Stimulated activated CD4-positive, alpha-beta T cell treated with anti-CD3 and anti-CD28 coated beads, Interleukin-12 subunit alpha, Interleukin-12 subunit beta, amount 100 ng/mL, for 24 hours (primary cell): ENCODE measurements at places on chromosomes 7 and 10.

DNA sequence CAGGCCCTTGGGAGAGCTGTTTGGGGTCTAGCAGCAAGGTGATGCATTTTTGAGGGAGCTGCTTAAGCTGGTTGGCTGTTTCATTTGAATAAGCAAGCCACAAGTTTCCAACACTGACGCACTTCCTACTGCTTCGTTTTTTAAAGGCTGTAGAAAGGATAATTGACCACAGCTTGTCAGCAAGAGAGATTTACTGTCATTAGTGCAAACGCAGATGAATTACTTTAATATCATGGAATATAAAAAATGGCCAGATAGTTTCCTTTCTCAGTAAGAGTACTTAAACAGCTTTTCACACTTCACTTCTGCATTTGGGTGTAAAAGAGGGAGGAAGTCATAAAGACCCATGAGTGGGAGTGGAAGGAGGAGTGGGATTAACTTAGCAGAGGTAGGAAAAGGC is 61.5 kb downstream of the FZD1 start:
- DNase-seq = no peak

DNA sequence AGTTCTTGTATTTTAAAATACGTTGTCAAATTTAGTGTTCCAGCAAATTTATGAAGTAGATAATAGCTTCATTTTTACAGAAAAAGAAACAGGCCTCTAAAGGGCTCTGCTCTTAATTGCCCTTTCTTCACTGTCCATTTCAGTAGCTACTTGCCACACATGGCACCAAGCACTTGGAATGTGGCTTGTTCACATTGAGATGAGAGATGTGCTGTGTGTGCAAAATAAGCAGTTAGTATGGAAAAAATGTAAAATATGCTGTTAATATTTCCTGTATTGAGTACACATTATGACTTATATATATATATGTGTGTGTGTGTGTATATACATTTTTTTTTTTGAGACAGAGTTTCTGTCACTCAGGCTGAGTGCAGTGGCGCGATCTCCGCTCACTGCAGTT is 19.5 kb downstream of the RBM33 start:
- DNase-seq = no peak

- no peak for DNase-seq
These were observed 35.7 kb upstream of the EEPD1 start for GRCh38 chr7:36117203-36117840.

GRCh38 chr7:53500076-53500475 is 464.6 kb downstream of the POM121L12 start:
- no peak for DNase-seq

- no peak for DNase-seq
These were observed 7.8 kb downstream of the CPA5 start for GRCh38 chr7:130352194-130353074.

DNA sequence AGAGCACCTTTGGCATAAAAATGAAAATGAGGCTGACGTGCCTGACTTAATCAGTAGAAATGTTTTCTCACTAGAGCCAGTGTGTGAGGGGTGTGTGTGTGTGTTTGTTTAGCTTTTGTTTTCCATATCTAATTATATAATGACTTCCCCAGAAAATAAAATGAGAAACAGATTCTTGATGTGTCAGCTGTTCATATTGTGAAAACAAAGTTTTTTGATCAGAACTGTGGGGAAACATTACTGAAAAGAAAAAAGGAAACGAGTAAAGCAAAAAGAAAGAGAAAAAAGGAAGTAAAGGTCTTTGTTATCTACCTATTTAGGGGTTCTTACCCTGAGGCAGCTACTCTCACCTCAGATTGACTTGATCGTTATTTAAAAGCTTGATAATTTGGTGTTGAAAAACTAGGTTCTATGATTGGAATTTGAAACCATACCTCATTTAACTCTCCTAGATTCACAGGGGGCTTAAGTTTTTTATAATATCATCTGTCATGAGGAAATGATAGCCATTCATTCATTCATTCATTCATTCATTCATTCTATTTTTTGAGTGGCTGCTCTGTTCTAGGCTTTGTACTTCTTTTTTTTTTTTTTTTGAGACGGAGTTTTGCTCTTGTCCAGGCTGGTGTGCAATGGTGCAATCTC is 58.0 kb downstream of the CREM start:
- no peak for DNase-seq

DNA sequence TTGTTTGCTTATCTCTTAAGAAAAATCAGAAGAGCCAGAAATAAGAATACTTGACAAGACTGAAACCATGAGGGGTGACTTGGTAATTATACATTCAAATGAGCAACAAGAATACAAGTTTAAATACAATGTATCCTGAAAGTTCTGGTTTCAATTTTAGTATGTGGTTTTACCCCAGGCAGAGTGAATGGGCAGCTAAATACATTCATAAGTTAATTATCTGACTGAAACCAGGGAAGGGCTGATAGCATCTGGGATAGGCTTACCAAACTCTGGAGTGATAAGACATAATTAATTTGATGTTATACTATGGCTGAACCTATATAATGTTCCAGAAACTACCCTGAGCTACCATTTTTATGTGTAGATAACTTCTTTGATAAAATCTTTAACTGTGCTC is 252.2 kb upstream of the PLXNA4 start:
- no peak for DNase-seq

DNA sequence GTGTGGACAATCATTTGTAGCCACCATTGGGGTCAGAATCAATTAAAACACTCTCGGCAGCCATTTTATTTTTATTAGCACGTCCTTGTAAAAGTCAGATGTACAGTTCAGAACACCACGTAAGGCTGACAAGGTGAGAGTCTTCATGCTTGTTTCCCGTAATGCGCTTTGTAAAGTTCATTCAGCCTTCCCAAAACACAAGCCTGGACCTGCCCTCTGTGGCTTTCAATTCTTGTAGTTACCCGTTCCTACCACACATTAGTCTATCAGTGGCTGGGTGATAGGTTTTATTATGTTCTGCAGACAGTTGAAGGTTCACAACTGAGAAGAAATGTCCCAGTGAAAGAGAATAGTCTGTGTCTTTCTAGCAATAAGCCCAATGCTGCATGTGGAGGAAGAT is 35.4 kb downstream of the GAD2 start:
- no peak for DNase-seq

- DNase-seq = no peak
These were observed 144.0 kb downstream of the CALN1 start for GRCh38 chr7:72268090-72268489.

DNA sequence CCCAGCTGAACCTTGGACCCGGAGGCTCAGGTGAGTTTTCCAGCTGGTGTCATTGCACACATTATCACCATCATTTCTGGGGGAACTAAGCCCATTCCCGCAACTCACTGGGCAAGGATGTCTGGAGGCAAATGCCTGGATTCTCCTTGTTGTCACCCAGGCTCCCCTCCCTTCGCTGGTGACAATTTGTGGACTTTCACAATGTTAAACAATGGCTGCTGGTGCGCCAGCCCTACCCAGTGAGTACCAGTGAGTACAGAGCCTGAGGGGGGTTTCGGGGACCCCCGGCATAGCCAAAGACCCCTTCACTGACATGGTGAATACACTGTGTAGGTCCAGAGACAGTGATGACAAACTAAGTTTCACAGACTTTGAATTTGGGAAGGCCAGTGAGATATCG is 189.2 kb downstream of the ADARB2 start:
- no peak for DNase-seq

DNA sequence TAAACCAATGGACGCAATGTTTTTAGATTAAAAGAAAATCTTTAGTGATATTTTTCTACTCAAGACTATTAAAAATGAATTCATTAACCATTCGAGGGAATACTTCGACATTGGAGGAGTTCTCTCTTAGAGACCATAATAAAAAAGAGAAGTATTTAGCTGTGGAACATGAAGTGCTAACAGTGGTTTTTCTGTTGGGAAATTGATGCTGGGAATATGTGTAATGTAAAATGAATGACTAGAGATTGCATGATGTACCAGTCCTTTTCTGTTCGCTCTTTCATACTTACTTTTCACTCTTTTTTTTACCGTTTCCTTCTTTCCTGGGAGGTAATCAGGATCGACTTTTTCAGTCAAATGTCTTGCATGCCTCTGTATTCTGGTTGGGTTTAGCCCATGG is 41.3 kb downstream of the ST7 start:
- DNase-seq = no peak

- DNase-seq = no peak
These were observed 33.2 kb upstream of the PLEKHA1 start for GRCh38 chr10:122341141-122341810.

DNA sequence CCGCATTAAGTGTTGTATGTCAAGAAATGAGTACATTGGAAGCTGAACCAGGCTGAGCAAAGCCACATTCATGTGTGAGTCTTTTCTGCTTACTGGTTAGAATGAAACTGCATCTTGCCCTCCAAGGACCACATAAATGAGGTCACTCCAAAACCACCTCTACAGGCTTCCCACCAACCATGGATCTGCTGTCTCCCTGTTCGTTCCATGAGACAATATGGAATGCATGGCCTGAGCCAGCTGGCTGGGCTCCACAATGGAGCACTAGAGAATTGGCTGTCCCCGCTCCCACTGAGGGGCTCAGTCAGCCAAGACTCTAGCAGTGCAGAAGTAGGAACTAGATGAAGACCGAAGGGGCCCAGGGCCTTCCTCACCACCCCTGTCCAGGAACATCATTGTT is 120.8 kb downstream of the TNS3 start:
- no peak for DNase-seq

- no peak for DNase-seq
These were observed 231.2 kb downstream of the FANK1 start for GRCh38 chr10:126127481-126128029.

DNA sequence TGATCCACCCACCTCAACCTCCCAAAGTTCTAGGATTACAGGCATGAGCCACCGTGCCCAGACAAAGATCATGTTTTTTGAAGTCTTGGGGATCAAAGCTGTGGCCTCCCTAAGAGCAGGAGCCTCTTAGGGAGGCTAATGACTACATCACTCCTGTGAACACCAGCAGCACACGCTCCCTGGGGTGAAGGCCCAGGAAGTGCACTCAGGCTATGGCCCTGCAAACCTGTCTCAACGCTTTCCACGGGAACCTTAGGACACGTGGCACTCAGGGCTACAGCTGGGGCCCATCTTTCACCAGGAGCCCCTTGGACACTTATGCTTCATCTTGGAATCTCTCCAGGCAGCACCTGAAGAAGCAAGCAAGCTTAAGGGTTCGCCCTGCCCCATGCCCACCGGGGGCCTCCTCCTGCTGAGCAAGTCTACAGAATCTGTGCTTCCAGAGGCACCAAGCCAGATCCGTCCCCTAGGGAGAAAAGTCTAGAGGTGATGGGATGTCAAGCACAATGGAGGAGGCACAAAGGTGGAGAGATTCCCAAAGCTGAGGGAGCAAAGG is 18.4 kb downstream of the VSTM4 start:
- no peak for DNase-seq

GRCh38 chr7:32670110-32671025 is 175.1 kb downstream of the AVL9 start:
- DNase-seq = no peak

DNA sequence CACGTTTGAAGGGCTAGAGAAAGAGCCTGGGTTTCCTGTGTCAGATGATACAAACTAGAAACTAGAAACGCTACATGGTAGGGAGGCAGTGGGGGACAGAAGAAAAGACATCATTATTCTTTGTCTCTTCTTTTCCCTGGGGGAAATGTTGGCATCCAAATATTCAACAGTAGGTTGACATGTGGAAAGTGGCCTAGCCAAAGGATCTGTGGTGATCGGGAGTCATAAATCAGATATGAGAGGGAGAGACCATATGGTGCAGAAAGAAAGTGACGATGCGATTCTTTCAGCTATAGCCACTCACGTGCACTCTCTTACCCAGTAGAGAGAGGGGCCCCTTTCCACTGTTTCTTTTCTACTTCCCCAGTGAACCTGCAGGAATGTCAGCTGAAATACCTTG is 964.7 kb downstream of the LRMDA start:
- DNase-seq = no peak

- no peak for DNase-seq
These were observed 78.6 kb downstream of the LCOR start for GRCh38 chr10:96910488-96911395.

DNA sequence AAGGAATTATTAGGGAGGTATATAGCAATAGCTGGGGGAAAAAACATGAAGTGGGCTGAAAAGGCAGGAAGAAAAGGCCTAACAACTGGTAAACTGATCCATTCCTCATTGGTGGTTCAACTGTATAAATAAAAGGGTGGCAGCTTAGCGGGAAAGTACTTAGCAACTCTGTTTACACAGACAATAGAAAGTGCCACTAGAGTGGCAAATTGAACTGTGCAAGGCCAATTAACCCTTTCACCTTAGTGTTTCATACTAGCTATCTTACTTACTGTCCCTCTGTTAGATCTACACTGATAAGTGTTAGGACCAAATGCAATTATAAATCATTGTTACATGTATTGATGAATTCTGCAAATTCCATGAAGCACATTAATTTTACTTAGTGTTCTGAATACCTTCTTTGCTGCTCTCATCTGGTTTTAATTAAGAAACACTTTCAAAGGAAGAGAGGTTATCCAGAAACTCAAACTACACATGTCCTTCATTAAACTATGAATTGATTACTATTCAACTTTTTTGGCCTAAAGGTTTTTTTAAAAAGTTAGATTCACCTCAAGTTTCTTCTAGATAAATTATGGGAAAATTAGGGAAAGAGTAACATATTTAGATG is 28.0 kb downstream of the DNAJC1 start:
- DNase-seq = no peak

- no peak for DNase-seq
These were observed 153.7 kb downstream of the CREB5 start for GRCh38 chr7:28565980-28566379.

- no peak for DNase-seq
These were observed 30.8 kb upstream of the C10orf67 start for GRCh38 chr10:23375366-23375765.

- no peak for DNase-seq
These were observed 33.6 kb downstream of the AGAP3 start for GRCh38 chr7:151119902-151120301.

DNA sequence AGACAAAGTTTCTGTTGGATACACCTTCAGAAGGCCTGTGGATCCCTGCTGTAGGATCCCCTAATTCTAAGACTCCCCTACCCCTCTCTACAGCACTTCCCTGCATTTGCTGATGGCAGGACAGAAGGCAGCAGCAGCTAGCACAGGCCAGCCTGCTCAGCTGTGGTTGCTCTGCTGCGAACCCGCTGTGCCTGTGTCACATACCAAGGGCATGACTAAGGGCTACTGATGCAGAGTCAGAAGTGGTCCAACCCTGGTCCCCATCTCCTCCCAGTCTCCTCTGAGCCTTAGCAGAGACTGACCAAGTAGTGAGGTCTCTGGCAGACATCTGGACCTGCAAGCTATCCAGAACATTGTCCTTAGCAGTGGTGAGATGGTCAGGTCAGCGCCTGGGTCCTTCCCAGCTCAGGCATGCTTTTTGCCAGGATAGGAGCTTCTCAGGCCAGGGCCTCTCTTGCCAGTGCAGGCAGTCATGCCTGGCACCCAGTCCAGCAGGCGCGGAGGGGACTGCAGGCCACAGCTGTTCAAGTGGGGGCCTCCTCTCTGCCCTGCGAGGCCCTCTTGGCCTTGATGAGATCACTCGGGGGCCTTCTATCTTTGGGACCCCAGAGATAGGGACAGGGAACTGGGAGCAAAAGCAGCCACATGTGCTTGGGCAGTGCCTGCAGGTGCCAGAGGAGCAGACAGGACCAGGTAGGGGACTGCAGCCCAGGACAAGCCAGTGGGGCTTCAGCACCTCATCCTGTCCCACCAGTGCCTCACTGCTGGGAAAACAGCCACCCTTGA is 146.4 kb downstream of the ZNF248 start:
- DNase-seq = no peak

- DNase-seq = no peak
These were observed 44.4 kb downstream of the PFKFB3 start for GRCh38 chr10:6247041-6247712.

- no peak for DNase-seq
These were observed 576.4 kb downstream of the GRID1 start for GRCh38 chr10:85789982-85790789.
